ENCODE measurements at places on chromosomes 5 and 9.

- peak; percentile 44 for DNase-seq
These were observed 16.3 kb downstream of the NMRK1 start for GRCh38 chr9:75071530-75072122.

DNA sequence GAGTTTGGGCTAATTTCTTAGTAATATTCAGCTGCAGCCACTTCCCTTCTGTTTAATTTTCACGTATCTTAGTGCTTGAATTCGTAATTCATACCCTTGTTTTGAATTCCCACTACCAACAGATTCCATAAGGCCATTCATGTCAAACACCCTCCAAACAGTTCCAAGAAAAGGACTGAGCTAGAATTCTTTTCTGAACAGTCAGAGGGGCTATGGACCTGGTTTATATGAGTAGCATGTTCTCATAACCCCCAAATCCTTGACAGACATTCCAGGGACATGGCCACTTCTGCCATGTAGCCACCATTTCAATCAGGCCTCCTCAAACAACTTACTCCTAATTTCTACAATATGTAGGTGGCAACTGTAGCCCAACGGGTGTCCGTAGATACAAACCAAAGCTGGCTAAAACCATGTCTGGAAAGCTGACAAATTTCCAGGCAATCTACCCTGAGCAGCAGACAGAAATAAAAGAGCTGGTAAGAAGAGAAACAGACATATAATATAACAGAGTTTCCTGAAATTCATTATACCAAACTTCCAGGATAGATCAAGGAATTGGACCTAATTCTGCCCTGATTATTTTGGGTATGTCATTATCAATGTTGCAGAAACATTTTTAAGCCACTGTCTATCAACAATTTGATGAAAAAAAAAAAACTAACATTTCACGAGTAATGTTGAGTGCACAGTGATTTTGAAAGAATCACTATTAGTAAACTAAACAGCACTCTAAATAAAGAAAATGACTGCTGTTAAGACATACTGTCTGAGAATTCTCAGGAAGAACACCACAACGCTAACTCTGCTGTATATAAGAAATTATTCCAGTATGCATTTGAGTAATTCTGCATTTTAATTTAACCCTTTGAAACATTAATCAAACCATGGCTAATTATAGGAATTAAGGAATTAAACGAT, 40.7 kb downstream of the EBF1 start:
- no peak for DNase-seq

GRCh38 chr9:35661756-35662350, 3.1 kb downstream of the ARHGEF39 start:
- peak; percentile 60 for DNase-seq

- DNase-seq: peak; percentile 25
These were observed 17.2 kb upstream of the RGS3 start for GRCh38 chr9:113446323-113446740.

DNA sequence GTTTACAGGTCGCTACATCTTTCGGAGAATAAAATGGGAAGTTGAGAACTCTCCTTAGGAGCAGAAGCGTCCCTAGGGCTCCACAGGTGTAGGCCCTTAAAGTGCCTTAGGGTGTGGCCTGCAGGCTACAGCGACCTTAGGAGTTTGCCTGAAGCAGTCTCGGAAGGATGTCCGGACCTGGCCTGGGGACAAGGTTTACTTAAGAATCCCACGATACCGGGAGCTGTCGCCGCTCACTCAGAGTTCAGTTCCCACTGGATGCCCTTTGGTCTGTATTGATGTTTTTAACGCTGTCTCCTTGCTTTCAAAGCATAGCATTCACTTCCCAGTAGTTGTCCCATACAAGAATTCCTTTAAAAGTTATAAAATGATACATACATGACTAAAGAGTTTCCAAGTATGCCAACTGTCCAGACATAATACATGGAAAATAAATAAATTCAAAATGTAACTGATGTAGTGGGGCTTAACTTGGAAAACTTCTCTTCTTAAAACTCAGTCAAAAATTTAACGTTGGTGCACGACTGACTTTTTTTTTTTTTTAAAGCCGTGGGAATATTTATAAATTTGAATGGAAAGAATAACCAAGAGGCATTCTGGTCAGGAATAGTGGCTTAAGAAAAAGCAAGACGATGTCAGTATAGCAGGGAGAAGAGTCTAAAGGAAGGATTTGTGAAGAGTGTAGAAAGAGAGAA, 848 bp downstream of the RAD50 start:
- DNase-seq: peak; percentile 16

DNA sequence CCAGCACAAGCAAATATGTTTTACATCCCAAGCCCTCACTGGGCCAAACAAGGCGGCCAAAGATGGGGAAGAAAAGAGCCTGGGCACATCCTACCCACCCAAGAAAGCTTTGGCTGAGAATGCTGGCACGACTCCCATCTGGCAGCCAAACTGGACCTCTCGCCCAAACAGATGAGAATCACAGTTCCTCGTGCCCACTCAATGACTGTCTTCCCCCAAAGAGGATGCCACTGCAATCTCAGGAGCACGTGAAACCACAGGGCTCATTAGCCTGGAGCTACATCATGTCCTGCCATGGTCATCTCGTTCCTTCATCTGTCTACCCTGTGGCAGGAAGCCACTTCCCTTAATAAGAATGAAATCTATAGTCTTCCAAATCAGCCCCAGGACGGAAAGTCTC, 536.8 kb downstream of the BNC2 start:
- DNase-seq: no peak

DNA sequence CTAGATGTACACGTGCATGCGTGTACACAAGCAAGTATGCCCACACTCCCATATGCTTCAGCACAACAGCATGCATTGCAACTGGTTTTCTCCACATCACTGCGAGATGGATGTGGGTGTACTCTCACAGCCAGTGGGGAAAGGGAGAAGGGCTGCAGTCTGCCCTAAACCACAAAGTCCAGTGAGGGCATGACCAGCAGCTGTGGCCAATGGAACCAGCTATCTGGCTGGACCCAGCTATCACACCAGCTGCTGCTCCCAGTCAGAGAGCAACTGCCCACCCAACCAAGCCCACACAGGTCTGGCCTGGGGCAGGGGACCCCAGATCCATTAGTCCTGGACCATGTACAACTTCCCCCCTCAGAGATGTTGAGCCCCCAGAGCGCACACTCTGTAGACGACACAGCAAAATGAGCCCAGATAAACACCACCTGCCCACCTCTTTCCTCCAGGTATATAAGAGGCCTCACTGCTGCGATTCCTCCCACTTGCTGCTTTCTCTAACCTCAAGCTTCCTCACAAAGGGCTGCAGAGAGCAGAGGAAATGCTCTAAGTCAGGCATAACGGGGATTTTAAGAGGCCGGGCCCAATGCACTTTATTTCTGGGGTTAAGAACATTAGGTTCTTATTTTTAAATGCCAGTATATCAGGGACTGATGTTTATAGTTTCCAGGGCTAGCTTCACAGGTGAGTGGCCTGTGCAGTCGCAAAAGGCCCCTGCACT, 39.0 kb downstream of the SHB start:
- no peak for DNase-seq

DNA sequence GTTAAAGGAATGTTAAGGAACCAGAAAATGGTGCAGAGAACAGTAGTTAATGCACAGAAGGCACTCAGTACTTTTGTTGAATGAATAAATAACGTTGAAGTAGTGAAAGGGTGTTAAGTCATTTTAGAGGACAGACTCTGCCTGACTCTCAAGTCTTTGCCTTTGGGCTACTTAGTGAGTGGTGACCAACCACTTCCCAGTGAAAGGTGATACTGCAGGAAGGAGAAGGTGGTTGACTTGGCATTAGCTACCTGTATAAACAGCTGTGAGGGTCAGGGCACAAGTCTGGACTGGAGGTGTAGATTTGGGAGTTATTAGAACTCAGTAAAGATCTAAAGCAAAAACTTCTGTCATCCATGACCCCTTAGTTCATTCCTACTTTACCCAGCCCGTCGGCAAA, 4.9 kb upstream of the SHB start:
- no peak for DNase-seq

DNA sequence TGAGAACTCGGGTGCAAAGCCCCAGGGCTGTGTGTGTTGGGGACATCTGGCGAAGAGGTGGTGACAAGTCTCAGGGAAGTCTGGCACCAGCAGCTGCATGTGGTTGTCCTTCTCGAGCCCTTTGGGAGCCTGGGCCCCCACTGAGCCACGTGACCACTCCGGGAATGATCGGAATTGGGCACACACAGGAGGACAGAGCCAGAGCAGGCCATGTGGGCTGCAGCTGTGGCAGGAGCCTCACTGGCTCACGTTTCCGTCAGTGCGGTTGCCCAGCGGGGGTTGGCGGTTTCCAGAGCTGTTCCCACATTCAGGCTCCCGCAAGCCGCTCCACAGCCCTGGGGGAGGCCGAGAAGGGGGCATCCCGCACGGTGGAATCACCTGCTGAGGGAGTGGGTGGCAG, 6.8 kb upstream of the CEL start:
- no peak for DNase-seq

GRCh38 chr5:38473008-38473407, 83.4 kb downstream of the LIFR start:
- DNase-seq: no peak

GRCh38 chr5:175214152-175214551, 229.8 kb downstream of the DRD1 start:
- DNase-seq: no peak

DNA sequence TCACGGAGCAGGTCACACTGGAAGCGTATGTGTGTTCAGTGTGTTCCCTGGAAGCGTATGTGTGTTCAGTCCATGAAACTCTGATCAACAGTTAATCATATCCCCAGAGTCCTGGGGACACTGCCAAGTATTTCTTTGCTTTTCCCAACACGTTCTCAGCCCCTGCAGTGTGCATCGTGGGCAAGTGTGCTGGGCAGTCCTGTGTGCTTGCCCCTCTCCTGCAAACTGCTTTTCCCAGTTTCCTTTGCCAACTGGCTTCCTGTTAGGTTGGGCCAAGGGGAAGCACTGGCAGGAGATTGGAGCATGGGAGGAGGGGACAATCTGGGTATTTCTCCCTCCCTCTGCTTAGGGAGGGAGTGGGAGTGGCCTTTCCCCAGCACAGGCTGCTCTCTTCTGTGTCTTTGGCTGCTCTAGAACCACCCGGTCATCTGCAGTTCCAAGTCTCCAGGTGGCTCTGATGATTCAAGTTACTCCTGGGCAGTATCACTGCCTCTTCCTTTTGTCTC, 36.8 kb upstream of the NEK6 start:
- no peak for DNase-seq

DNA sequence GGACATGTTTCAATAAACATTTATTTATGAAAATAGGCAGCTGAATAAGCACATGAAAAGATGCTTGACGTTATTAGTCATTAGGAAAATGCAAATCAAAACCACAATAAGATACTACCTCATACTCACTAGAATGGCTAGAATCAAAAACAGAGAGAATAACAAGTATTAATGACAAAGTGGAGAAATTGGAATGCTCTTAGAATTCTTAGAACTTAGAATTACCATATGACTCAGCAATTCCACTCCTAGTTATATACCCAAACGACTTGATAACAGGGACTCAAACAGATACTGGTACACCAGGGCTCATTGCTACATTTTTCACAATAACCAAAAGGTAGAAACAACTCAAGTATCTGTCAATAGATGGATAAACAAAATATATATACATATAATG, 15.1 kb upstream of the TRIM36 start:
- no peak for DNase-seq

GRCh38 chr9:37264539-37264938, 144.2 kb downstream of the ZCCHC7 start:
- no peak for DNase-seq

DNA sequence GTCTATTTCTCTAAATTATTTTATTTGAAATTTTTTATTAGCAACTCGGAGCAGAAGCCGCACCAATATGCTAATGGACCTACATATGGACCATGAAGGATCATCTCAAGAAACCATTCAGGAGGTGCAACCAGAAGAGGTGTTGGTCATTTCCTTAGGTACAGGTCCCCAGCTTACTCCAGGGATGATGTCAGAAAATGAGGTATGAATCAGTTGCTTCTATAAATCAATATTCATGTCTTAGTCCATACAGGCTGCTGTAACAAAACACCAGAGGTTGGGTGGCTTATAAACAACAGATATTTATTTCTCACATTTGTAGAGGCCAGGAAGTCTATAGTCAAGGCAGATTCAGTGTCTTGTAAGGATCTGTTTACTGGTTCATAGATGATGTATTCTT, 50.8 kb downstream of the GAPVD1 start:
- no peak for DNase-seq

GRCh38 chr9:93645921-93646639, 69.7 kb downstream of the PHF2 start:
- no peak for DNase-seq

DNA sequence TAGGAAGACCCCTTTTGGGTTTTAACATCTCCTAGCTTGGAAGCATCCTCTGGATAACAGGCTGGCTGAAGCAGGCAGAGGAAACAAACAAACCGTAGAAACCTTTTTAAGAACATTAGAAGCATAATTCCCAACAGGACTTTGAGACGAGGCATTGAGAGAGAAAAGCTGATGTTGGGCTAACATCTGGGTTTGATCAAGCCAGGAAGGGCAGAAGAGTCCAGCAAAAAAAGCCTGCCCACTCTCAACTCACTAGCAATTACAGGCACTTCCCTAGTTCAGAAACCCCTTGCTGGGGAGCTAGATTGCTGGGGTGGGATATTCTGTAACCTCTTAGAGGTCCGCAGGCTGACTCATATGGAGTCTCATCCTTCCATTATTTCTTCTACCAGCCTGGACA, 75.4 kb upstream of the CTNNA1 start:
- no peak for DNase-seq

DNA sequence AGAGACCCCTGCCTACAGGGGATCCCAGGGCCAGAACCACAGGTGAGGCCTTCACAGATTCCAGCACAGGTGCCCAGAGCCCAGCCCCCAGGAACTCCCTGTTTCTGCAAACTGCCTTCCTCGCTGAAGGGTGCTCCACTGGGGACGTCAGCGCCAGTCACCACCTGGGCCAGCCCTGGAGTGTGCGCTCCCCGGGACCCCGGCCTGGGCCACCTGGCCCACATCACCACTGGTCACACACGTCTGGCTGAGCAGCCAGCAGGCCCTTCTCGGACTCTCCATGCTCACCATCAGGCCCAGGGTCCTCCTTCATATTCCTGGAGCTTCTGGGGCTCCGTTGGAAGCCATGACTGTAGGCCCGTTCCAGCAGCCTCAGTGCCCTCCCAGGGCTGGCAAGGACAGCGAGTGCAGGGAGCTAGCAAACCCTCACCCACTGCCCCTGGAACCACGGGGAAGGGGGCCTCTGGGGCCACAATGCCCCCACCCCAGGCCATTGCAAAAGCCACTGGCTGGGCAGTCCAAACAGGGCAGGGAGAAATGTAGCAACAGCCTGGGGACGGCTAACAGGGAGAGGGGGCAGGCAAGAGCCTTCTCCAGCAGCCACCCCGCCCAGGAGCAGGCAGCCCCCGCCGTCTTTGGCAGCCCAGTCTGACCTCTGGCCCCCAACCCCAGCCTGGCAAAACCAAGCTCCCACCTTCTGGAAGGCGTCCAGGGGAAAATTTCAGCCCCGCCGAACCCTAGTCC, 1.3 kb downstream of the AGPAT2 start:
- no peak for DNase-seq

GRCh38 chr5:54363669-54364068, 53.3 kb upstream of the ARL15 start:
- DNase-seq: no peak
